K562 (cell line): ENCODE measurements at places on chromosomes 5 and 9.

- DNase-seq: no peak
Measured at GRCh38 chr9:107024193-107024592, 161.2 kb downstream of the ZNF462 start.

DNA sequence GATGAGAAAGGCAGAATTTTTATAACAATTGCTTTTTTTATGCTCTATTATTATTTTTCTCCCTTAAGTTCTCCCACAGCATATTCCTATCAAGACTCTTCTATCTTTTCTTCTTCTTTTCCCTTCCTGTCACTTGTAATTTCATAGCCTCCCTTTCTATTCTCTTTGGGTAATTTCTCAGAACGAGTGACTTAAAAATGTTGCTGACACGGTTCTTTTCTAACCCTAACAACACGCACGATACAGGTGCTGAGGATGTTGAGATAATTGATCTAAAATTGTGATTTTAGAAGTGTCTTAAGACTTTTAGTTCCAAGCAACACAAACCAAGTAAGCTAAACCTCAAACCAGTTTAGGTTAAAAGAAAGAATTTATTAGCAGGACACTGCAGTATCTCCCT, 105.9 kb downstream of the RASGRF2 start:
- DNase-seq: no peak

DNA sequence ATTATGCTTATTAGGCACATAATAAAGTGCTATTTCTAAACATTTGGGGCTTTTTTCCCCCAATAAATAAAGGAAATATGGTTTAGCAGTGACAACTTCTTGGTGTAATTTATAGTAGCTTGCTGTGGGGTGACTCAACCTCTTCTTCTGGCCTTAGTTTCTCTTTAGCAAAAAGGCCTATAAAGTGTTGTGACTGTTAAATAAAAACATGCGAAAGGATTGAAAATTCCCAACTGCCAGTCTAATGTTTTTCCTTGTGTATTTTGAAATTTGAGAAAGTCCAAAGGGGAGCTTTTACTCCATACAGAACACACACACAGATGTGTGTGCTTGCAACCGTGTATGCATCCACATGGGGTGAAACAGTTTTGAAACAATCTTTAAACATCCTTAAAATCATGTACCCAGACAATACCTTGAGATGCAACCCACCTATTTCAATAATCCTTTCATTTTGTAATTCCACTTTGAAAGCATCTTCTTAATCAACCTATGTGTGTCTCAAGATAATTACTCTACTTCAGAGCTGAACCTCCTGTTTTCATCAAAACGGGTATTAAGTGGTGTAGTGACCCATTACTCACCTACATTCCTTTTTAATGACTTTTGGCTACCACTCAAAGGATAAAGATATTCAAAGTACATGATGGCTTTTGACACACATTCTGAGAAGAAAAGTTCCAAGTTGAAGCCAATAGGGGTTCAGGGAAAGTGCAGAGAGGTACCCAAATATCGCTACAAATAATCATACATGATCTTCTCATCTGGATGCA, 123.8 kb downstream of the DROSHA start:
- DNase-seq: no peak

- no peak for DNase-seq
Measured at GRCh38 chr9:18748251-18748701, 274.3 kb downstream of the ADAMTSL1 start.

GRCh38 chr5:61640179-61641021, 308.3 kb downstream of the ZSWIM6 start:
- DNase-seq: no peak

GRCh38 chr5:144422018-144422727, 251.5 kb downstream of the KCTD16 start:
- DNase-seq: no peak

- no peak for DNase-seq
Measured at GRCh38 chr5:142784401-142784955, 14.3 kb downstream of the ARHGAP26 start.

DNA sequence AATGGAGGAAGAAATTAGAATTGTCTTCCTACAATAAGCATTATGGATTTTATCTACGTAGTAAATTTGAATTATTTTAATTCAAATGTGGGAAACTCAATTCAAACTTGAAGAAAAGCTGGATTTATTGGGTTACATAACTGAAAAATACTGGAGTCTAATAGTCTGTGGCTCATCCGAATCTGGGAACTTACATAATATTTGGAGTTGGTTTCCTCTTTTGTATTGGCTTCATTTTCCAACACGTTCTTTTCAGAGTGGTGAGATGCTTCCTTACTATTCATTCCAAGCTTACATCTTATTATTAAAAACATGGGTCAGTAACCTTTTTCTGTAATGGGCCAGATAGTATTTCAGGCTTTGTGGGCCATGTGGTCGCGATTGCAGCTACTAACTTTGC, 164.8 kb downstream of the ARHGAP26 start:
- DNase-seq: no peak

DNA sequence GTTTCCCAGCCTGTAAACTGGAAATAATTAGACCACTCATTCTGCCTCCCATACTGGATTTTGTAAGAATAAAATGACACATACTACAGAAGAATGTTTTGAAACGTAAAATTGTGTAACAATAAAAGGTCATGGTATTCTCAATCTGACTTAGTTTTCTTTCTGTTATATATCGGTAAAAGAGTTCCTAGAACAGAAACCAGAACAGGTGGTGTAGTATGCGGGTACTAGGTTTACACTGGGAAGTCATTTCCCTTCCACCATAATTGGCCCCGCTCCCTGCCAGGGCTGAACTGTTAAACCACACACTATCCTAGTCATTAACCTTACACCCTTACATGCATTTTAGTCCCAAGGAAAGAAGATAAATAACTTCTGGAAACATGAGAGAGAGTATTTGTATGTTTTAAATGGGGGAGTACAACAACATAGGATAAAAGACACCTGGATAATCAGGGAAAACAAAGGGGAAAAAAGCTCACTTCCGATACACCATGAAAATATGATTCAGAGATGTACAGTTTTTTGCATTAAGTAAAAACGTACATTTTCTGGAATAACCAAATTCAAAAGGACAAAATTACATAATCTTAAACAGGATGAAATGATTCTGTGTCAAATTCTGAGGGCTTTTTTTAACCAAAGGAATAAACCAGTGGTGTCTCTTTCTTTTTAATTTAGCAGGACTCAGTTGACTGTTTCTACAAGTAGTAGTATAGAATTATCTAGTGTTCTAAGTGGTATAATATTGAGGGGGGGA, 199.7 kb downstream of the GLIS3 start:
- no peak for DNase-seq

- no peak for DNase-seq
Measured at GRCh38 chr9:93807166-93808074, 147.7 kb downstream of the BARX1 start.

DNA sequence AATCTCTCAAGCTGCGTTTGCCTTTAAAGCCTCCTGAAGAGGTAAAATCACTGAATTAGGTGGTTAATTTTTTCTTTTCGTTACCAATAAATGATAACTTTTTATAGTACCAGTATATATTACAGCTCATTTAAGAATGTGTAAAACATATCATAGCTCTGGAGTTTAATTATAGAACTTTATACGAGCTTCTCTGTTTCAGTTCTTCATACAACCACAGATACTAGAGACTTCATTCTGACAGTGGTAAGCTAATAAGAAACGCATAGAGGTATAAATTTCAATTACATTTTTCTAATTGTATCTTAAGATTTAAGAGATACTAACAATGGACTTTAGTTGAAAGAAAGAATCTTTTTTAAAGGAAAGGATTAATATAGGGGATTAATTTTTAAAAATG, 73.9 kb downstream of the PBX3 start:
- DNase-seq: no peak

DNA sequence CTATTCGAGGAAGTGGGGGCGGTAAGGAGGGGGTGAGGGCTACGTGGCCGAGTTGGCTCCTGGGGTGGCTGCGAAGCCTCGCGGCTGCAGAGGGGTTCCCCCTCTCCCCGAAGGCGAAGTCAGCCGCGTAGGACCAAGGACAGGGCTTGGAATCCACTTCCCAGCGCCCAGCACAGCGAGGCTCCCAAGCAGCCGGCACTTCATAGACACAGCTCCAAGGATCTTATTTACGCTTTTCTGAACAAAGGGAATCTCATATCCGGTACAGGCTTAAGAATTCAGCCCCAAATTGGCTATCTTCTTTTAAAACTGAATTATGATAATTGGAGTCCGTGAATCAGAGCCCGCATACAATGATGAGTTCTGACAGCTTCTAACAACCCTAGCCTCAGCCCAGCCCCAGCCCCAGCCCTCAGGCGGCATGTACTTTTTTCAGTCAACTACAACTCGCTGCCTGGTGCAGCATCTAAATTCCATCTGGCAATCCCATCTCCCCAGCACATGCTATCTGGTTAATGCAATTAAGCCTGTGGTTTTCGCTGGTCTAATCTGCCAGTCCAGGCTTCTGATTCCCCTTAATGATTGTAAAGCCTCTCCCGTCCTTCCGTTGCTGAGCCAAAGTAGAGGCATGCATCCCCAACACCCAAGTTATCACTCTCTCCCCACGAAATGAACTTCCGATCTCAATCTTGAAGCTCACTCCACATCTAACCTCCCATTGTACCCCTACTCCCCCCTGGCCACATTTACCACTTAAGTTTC, 1.0 kb downstream of the ELAVL2 start:
- DNase-seq: no peak

- no peak for DNase-seq
Measured at GRCh38 chr5:165108809-165109208, 1603.4 kb downstream of the MAT2B start.

DNA sequence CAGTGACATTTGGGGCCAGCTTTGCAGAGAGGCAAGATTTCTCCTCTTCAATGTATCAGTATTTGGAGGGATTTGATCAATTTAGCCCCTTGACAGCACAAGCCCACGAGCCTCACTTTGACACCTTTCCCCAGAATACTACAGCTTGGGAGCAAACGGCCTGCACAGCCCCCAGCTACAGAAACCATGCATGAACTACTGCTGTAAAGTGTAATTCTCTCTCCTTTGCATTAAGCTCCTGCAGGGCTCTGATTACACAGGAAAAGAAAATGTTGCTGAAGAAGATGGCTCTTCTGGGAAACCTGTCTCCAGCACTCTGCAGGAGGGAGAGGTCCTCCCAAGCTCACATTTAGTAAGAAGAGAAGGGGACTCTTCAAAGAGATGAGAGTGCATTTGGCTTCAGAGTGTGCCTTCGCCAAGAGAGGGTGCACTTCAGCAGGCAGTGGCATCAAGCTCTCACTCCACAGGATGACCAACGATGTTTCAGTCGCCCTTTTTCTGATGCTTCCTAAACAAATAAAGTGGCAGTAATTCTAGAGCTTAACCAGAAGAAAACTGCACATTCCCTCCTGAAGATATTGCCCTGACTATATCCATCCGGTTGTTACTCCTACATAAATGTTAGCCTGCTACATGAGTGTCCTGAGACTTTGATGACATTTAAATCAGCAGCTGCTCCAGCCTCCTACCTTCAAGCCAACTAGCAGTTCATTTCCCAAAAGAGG, 272.2 kb downstream of the AUH start:
- DNase-seq: no peak

DNA sequence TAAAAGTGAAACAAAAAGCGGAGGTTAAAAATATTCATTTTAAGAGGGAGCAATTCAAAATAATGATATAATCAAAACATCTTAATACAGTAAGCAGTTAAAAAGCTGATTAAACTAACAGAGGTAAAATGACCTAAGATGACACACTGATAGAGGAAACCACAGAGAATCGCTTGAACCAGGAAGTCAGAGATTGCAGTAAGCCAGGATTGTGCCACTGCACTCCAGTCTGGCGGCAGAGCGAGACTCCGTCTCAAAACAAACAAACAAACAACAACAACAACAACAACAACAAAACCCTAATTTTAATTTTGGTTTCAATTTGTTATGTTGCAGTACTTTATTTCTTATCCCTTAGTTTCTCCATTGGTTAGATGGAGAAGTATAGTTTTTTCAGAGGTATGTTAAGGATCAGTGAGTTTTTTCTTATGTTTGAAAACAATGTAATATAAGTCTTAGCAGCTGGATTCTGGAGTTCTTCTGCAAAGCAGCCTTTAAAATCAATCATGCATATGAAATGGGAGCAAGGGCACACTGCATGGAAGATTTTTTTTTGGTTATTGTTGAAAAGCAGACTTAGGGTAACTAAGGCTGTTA, 58.5 kb downstream of the MLANA start:
- no peak for DNase-seq

DNA sequence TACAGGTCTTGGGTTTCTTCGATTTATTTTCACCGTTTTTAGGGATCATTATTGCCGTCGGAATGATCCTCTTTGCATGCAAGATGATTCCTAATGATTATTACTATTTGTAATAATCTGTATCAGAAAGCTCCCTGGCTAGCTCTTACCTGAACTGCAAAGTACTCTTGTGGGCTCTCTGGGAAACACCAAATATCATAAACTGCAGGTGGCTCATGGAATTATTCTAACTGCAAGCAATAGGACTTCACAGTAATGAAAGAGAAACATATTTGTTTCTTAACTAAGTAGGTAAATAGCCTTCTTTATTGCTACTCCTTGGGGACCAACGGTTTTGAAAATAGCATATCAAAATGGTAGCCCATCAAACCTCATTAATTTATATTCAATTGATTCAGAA, 219.4 kb downstream of the NFIB start:
- no peak for DNase-seq

DNA sequence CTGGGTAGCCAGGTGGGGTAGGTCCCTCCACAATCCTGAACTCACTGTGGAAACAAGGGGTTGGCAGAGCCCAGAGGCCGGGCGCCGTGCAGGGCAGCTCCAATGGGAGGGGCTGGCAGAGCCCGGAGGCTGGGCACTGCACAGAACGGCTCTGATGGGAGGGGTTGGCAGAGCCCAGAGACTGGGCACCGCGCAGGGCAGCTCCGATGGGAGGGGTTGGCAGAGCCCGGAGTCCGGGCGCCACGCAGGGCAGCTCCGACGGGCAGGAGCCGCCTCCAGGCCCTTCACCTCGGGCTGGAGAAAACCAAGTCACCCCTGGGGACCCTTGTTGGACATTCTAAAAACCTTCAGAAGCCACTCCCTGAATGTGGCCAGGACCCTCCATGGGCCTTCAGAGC, 9.3 kb downstream of the NACC2 start:
- no peak for DNase-seq

GRCh38 chr5:143037071-143037470, 266.9 kb downstream of the ARHGAP26 start:
- DNase-seq: no peak

DNA sequence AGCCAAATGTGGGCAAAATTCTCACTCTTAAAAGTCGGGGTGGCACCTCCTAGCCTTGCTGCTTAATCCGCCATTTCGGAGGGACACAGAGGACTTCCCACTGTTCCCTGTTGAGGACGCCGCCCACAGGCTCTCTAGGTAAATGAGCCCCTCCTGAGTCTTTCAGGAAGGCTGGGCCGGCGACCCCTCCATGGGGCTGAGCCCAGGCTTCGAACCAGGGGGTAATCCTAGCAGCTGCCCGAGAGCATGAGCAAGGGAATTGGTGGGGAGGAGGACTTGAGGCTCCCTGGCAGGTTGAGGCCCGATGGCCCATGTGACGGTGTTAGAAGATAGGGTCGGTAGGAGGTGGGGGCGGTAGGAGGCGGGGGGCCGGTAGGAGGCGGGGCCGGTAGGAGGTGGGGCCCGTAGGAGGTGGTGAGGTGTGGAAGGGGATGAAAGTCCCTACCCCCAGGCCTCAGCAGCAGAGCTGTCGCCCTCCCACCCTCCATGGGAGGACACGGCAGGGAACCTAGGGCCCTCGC, 17.1 kb downstream of the SLC12A7 start:
- no peak for DNase-seq
